T-cell (primary cell): ENCODE measurements at places on chromosomes 3 and 15. TPM values are rescaled to one million over a fixed set of nuclear protein-coding genes. Genes with fewer than 3 reads are reported as not detected.

GRCh38 chr3:151625086-151625485 lies 108.6 kb upstream of the AADACL2 start:
- no peaks in the 10 kb centered on the region for H3K4me1 ChIP-seq
- peaks cover 3% of the 10 kb centered on the region for H3K27me3 ChIP-seq
- no peak for DNase-seq
- H3K27ac ChIP-seq: no peak overlapping the region
- H3K36me3 ChIP-seq: no peaks in the 10 kb centered on the region
- H3K4me3 ChIP-seq: no peak overlapping the region

DNA sequence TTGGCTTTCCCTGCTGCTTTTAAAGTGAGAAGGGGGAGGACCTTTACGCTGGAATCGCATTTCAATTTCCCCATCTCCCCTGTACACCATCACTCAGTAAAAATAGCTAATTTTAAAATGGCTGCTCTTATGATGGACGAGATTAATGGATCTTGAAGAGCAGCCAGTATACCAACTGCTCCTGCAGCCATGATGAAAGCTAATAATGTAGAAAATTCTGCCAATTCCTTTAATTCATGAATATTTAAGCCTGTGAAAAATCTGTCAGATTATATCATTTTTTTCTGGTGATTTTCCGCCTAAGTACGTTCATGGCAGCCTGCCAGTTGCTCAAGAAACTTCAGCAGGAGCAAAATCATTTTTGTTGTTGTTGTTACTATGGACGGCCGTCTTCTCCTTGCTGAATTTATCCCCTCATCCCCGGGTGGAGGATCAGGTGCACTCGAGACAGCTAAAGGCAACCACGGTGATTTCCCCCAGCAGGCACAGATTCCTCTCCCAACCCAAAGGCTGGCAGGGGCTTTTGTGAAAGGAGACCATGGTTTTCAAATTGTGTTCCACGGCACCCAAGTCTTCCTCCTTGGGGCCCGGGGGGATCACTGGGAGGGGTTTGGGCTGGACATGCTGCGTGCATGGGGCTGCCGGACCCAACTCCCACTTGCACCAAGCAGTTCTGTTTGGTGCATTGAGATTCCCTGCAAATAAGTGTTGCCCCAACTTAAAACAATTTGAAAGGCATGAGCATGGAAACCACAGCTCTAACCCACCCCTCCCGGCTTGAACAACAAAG lies 289.6 kb downstream of the UACA start:
- no peak overlapping the region for H3K4me3 ChIP-seq
- no peaks in the 10 kb centered on the region for H3K36me3 ChIP-seq
- peaks cover 31% of the 10 kb centered on the region for H3K4me1 ChIP-seq
- no peak overlapping the region for H3K27ac ChIP-seq
- peaks cover 46% of the 10 kb centered on the region for H3K27me3 ChIP-seq

MORC1 gene
- not detected for total RNA-seq

DNA sequence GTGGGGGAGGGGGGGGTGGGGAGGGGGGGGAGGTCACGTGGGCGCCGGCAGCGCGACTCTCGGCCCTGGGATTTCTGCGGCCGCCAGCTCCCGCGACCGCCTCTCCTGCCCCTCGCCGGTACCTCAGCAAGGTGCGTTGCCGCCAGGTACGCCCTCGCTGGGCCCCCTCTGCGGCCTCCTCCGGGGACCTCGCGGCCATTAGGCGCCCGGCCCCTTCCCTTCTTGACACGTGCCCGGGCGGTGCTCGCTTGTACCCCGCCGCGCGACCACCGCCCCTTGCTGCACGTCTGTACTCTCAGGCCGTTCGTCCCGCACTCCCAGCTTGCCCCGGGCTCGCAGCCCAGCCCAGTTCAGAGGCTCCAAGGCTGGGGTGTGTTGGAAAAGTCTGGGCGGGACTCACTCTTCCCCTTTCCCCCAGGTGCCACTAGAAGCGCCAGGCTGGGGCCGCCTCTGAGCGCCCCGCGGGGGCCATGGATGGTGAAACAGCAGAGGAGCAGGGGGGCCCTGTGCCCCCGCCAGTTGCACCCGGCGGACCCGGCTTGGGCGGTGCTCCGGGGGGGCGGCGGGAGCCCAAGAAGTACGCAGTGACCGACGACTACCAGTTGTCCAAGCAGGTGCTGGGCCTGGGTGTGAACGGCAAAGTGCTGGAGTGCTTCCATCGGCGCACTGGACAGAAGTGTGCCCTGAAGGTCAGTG lies at the start of gene MAPKAPK3:
TSS of gene MAPKAPK3 (plus strand) at position 56 of the 696 bp plus-strand sequence. CDS start at position 471, 415 bp downstream.
- H3K27ac ChIP-seq: peak within 1 kb of the TSS; percentile 72
- H3K4me3 ChIP-seq: peak within 1 kb of the TSS; percentile 88
- H3K4me1 ChIP-seq: peaks cover 45% of the 10 kb centered on the region
- H3K27me3 ChIP-seq: no peaks in the 10 kb centered on the region
- H3K36me3 ChIP-seq: peaks cover 3% of the 10 kb centered on the region
- DNase-seq: no peak

LMAN1L gene
- total RNA-seq: 0.58 TPM

GRCh38 chr3:184725176-184725719 lies 13.4 kb upstream of the MAGEF1 start:
- H3K27ac ChIP-seq: no peak overlapping the region
- H3K4me3 ChIP-seq: no peak overlapping the region
- no peaks in the 10 kb centered on the region for H3K27me3 ChIP-seq
- no peaks in the 10 kb centered on the region for H3K4me1 ChIP-seq
- no peaks in the 10 kb centered on the region for H3K36me3 ChIP-seq
- no peak for DNase-seq

PDIA3 gene
- 231 TPM for total RNA-seq

DNA sequence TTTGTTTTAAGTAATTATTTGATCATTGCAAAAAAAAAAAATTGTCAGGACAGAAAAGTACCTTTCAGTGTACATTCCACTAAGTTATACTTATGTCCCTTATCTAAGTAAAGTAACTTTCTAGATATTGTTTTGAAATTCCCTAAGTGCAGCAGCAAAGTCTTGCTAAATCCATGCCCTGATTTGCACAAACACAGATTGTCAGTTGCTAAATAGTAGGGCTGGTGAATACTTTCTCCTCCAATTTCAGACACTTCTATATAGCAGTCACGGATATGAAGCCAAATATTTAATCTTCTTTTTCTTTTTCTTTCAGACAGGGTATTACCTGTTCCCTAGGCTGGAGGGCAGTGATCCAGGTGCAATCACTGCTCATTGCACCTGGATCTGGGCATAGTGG lies 12.9 kb downstream of the LRRC2 start:
- no peak for DNase-seq
- H3K27me3 ChIP-seq: no peaks in the 10 kb centered on the region
- H3K4me1 ChIP-seq: peaks cover 6% of the 10 kb centered on the region
- H3K36me3 ChIP-seq: no peaks in the 10 kb centered on the region
- H3K27ac ChIP-seq: no peak overlapping the region

DNA sequence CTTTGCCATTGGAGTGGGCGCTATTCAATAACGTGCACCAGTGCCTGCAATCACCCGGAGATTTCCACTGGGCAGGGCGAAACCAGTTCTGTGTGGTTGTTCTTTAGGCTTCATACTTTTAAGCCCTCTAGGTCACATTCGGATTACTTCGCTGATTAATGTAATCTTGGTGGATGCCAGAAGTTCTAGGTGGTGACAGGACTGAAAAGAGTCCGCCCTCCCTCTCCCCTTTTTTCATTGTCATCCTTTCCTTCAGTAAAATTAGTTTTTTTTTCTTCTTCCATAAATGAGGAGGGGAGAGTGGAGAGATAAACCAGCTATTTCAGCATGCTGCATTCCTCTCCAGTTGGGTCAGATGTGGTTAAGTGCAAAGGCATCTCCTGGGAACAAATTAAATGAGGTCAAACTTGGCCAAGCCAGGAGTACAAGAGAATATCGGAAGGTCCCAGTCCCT lies 2.3 kb upstream of the SLC2A2 start:
- no peaks in the 10 kb centered on the region for H3K36me3 ChIP-seq
- H3K27me3 ChIP-seq: peaks cover 16% of the 10 kb centered on the region
- H3K4me3 ChIP-seq: peak overlapping the region; percentile 55
- H3K4me1 ChIP-seq: peaks cover 9% of the 10 kb centered on the region
- DNase-seq: no peak

DNA sequence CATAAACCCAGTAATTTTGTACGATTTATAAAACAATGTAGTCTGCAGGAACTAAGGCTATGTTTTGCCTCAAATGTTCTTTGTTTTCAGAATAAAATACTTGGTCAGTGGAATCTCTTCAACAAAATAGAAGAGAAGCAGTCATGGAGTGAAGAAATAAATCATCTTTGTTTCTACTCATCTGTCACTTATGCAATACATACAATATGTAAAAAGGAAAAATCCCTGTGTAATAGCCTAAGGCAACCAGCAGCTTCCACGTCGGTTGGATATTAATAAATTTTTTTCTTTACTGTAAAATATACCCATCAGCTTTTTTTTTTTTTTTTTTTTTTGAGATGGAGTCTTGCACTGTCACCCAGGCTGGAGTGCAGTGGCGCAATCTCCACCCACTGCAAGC lies 5.2 kb upstream of the WDR5B start:
- peaks cover 12% of the 10 kb centered on the region for H3K36me3 ChIP-seq
- H3K27me3 ChIP-seq: no peaks in the 10 kb centered on the region
- peaks cover 9% of the 10 kb centered on the region for H3K4me1 ChIP-seq
- DNase-seq: no peak
- no peak overlapping the region for H3K4me3 ChIP-seq
- no peak overlapping the region for H3K27ac ChIP-seq

DNA sequence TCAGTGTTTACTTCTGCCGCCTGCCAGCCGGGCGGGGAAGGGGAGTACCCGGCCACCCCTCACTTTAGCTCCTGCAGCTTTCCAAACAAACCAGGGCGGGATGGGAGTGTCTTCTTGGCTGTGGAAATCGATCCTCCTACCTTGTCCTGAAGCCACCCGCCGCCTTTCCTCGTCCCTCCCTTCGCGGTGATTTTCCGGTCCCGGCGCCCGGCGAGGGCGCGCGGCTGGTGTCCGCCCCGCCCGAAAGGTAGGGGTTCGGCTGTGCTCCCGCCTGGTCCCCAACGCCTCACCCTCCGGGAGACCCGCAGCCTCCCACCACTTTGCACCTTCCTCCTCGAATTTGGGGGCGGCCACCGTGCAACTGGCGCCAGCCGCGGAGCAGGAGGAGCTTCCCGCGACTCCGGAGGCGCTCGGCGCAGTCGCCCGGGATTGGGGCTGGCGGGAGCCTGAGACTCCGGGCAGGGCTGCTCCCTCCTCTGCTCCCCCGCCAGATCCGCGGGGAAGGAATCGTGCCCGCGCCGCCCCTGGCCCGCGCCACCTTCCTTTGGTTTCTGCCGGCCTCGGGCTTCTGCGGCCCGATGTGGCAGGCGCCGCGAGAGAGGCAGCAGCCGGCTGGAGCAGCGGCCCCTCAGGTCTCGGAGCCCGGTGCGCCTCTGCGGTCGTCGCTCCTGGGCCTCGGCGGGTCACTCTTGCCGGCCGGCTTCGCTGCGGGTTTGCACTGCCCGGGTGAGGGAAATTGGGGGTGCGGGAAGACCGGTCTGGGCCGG lies 30.7 kb upstream of the ST3GAL6 start:
- peaks cover 21% of the 10 kb centered on the region for H3K4me1 ChIP-seq
- peak overlapping the region; percentile 15 for H3K4me3 ChIP-seq
- H3K27ac ChIP-seq: no peak overlapping the region
- H3K27me3 ChIP-seq: peaks cover 30% of the 10 kb centered on the region
- H3K36me3 ChIP-seq: no peaks in the 10 kb centered on the region

GRCh38 chr15:57522148-57522547 lies 69.6 kb upstream of the MYZAP start:
- H3K4me1 ChIP-seq: no peaks in the 10 kb centered on the region
- H3K27me3 ChIP-seq: peaks cover 7% of the 10 kb centered on the region
- H3K36me3 ChIP-seq: no peaks in the 10 kb centered on the region
- DNase-seq: no peak
- H3K27ac ChIP-seq: no peak overlapping the region
- no peak overlapping the region for H3K4me3 ChIP-seq

- no peaks in the 10 kb centered on the region for H3K27me3 ChIP-seq
- no peaks in the 10 kb centered on the region for H3K4me1 ChIP-seq
- H3K4me3 ChIP-seq: no peak overlapping the region
- H3K36me3 ChIP-seq: no peaks in the 10 kb centered on the region
Observed at GRCh38 chr3:150309257-150309542, 98.9 kb upstream of the TSC22D2 start.

SLC12A8 gene
- 0.50 TPM for total RNA-seq

DNA sequence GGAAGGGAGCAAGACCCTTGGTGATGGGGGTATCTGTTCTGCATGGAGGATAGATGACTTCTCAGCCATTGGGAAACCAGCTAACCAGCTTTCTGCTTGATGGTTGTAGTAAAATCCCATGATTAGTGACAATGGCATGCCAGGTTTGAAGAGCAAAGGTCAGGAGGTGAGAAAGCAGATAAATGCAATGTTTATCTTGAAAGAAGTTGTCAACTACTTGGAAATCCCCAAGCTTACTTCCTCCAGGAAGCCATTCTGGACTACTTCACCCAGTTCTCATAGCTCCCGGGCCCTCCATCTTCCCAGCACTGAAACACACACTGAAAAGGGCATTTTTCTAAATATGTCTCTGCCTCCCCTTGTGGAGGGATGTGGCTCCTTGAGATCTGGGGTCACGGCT lies 51.3 kb downstream of the SMAD3 start:
- peaks cover 39% of the 10 kb centered on the region for H3K4me1 ChIP-seq
- no peak for DNase-seq
- no peaks in the 10 kb centered on the region for H3K27me3 ChIP-seq

- H3K4me1 ChIP-seq: no peaks in the 10 kb centered on the region
- no peak for DNase-seq
- H3K27ac ChIP-seq: no peak overlapping the region
- peaks cover 11% of the 10 kb centered on the region for H3K27me3 ChIP-seq
- H3K36me3 ChIP-seq: no peaks in the 10 kb centered on the region
Observed at GRCh38 chr3:124513610-124513997, 216.6 kb upstream of the UMPS start.

DNA sequence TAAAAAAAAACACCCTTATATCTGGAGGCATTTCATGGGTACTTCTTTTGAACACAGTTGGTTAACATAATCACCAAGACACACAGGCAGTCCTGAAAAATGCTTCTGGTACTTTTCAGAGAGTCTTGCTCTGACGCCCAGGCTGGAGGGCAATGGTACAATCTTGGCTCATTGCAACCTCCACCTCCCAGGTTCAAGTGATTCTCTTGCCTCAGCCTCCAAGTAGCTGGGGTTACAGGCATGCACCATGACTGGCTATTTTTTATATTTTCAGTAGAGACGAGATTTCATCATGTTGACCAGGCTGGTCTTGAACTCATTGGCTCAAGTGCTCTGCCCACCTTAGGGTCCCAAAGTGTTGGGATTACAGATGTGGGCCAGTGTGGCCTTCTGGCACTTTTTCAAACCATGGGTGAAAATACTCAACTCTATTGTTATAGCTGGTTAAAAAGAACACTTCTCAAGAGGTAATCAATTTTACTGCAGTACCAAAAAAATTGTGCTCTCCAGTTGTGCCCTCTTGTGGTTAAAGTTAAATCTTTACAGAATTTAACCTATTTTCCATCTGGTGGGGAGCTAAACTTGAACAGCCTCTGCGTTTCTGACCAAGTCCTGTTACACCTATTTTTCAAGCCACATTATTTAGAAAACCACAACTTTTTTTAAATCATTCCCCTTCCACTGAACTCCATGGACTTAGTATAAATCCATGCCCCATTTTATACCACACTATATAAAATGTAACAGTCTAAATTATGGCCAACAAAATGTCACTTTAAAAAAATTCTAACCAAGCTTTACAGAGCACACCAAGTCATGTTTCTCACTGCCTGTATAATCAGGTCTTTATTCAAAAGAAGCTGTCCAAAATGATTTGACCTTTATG lies 1.2 kb upstream of the SNAPC5 start:
- peaks cover 41% of the 10 kb centered on the region for H3K4me1 ChIP-seq
- peak overlapping the region; percentile 89 for H3K27ac ChIP-seq
- no peaks in the 10 kb centered on the region for H3K27me3 ChIP-seq
- no peak overlapping the region for H3K4me3 ChIP-seq
- H3K36me3 ChIP-seq: no peaks in the 10 kb centered on the region
